ENCODE measurements at places on chromosomes 12 and 14. TPM values are rescaled to one million over a fixed set of nuclear protein-coding genes. Genes with fewer than 3 reads are reported as not detected.

The SDR9C7 gene
- not detected for total RNA-seq

The ATP2A2 gene
- 119 TPM for total RNA-seq

The MYO1H gene
- total RNA-seq: not detected

The NEMF gene
- total RNA-seq: 68.9 TPM

The DPPA3 gene
- total RNA-seq: not detected

The KRT80 gene
- 0.17 TPM for total RNA-seq

The RFLNA gene
- 0.26 TPM for total RNA-seq

Measured in fibroblast of lung (primary cell).